ENCODE measurements at places on chromosomes 5 and 9.

GRCh38 chr5:113692466-113692865, 179.0 kb downstream of the YTHDC2 start:
- DNase-seq = no peak

- DNase-seq = peak; percentile 94
Observed at GRCh38 chr5:75660678-75661465, 49.6 kb downstream of the ANKDD1B start.

GRCh38 chr9:135340726-135341475, 138.7 kb upstream of the PPP1R26 start:
- no peak for DNase-seq

GRCh38 chr5:22757776-22758175, 95.4 kb downstream of the CDH12 start:
- DNase-seq = no peak

- DNase-seq = no peak
Observed at GRCh38 chr5:56633950-56634349, 181.4 kb upstream of the MAP3K1 start.

Data from inflammatory macrophage treated with lipopolysaccharide for 4 hours (primary cell).